ENCODE measurements at places on chromosomes 11 and 22.
A peak's percentile ranks its signal among the peaks of the same experiment; 100 is the strongest.

DNA sequence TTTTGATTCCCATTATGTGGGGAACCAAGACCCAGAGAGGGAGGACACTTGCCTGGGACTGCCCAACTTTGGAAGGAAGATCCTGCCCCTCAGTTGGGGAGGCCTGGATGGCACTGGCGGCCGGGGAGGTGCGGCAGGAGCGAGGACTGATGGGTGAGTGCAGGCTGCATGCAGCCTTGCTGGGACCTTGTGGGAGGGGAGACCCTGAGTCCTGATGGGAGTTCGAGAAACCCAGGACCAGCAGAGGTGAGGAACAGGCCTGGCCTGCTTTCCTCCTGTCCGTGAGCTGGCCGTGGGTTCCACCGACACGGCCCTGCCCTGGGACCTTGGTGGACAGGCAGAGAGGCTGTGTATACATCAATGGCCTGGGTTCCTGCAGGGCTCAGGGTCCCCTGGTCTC lies 19.3 kb upstream of the SMIM38 start:
- DNase-seq, result no peak

GRCh38 chr11:30583476-30584280 lies 2.5 kb downstream of the MPPED2 start:
- DNase-seq, result no peak

DNA sequence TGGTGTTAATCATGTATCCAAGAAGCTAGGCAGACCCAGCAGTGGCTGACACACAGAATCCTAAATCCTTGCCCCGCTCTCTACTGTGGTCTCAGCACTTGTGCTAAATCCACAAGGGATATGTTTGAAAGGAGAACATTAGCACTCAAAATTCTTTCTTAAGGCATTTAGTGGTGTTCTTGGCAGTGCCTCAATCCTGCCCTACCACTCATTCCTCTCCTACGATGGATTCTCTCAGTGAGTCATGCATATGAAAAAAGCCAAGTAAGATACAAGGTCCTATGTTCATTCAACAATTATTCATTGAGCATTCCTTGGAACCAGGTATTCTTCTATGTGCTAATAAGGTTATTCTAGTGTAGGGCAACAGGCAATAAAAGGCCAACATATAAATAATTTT lies 31.2 kb downstream of the RRP8 start:
- DNase-seq, result peak; percentile 84

- DNase-seq, result no peak
Observed at GRCh38 chr11:12592283-12592682, 81.9 kb upstream of the TEAD1 start.

DNA sequence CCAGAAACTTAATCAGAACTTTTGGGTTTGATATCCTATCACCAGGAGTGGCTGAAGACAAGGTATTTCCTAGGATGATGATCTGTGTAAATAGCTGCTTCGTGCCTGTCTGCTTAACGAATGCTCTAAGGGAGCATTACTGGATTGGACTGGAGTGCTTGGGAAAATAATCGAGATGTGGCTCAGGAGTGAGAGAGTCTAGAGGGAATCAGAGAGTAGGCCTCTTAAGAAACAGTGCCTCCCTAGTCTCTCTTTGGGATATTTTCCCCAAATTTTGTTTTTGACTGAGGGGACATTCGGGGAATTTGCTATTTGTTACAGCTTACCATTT lies 2.5 kb downstream of the MAML2 start:
- DNase-seq, result no peak

DNA sequence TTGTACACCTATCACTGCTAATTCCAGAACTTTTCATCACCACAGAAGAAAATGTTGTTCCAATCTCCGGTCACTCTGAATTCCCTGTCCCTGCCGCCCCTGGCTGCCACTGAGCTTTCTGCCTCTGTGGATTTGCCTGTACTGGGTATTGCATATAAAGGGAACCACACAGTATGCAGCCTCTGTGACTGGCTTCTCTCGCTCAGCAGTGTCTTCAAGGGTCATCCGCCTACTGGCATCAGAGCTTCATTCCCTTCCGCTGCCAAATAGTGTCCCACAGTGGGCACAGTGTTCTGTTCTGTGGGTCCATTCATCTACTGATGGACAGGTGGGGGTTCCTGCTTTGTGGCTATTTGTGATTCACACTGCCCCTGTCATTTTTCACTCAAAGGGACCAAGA lies 5.3 kb downstream of the DHCR7 start:
- DNase-seq, result no peak

GRCh38 chr11:125404811-125405790 lies 91.0 kb downstream of the FEZ1 start:
- DNase-seq, result peak; percentile 45

GRCh38 chr11:95485115-95485900 lies 254.3 kb upstream of the SESN3 start:
- peak; percentile 86 for DNase-seq

DNA sequence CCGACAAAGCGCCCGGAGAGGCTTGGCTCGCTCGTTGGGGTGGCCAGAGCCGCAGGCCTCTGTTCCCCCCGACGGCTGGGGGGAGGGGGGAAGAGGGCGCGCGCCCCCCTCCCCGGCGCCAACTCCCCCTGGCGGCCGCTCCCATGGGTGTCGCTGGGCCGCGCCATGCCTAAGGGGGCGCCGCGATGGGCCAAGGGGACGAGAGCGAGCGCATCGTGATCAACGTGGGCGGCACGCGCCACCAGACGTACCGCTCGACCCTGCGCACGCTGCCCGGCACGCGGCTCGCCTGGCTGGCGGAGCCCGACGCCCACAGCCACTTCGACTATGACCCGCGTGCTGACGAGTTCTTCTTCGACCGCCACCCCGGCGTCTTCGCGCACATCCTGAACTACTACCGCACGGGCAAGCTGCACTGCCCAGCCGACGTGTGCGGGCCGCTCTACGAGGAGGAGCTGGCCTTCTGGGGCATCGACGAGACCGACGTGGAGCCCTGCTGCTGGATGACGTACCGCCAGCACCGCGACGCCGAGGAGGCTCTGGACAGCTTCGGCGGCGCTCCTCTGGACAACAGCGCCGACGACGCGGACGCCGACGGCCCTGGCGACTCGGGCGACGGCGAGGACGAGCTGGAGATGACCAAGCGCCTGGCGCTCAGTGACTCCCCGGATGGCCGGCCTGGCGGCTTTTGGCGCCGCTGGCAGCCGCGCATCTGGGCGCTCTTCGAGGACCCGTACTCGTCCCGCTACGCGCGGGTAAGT lies 1.4 kb downstream of the KCNC1 start:
- no peak for DNase-seq

- DNase-seq, result peak; percentile 47
Observed at GRCh38 chr11:8056810-8057463, 24.1 kb upstream of the TUB start.

GRCh38 chr11:128644576-128644975 lies 49.3 kb upstream of the FLI1 start:
- DNase-seq, result no peak

DNA sequence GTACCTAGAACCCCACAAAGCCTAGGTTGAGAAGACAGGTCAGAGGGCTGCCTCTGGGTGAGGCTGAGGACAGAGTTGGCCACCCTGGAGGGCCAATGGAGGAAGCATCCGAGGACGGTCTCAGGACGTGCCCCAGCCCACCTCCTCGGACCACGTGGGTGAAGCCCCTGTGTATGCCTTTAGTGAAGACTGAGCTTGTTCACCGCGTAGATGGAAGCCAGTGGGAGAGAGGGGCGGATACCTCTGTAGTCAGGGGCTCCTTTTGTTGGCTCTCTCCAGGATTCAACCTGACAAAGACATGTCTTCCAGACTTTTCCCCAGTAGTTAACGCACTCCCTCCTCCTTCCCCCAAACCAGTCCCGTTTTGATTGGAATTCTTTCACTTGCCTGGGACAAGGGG lies 110.7 kb downstream of the ZBTB16 start:
- DNase-seq, result no peak

- DNase-seq, result no peak
Observed at GRCh38 chr22:23147617-23148387, 2.5 kb downstream of the RAB36 start.

DNA sequence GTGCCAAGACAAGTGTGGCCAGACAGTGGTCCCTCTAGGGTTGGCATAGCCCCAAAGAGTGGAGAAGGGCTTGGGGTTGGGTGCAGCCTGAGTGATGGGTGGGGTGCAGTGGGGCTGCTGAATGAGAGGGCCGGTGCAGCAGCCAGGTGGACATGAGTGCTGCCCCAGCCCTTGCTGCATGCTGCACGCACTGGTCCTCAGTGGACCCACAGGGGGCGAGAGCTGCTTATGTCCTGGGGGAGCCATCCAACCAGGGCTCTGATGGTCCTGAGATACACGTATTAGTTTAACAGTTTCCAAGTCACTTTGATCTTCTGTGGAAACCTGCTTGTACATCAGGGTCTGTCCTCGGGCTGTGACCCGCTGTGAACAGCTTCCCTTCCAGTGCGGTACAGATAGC lies 23.9 kb upstream of the ACR start:
- DNase-seq, result no peak

GRCh38 chr22:37487571-37487970 lies 1.4 kb upstream of the MFNG start:
- no peak for DNase-seq

GRCh38 chr11:62295504-62295903 lies 3.4 kb downstream of the SCGB1D4 start:
- peak; percentile 24 for DNase-seq

GRCh38 chr11:118057251-118058145 lies 19.4 kb upstream of the TMPRSS4 start:
- DNase-seq, result no peak

GRCh38 chr22:47918276-47918921 lies 1155.9 kb downstream of the TBC1D22A start:
- no peak for DNase-seq

DNA sequence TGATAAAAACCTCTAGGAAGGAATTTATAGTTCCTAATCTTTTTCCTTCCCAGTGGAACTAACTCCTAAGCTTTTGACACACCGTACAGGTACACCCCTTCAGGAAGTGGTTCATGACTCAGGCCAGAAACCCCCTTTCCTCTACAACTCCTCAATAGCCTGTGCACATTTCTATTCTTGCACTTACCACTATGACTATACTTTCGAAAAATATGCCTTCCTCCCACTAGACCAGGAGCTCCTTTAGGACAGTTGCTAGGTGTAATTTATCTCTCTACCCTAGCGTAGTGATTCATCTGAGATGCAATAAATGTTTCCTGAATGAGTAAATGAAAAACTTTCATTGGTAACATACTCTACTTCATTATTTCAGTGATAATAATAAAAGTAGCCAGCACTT lies 14.5 kb downstream of the MAP6 start:
- peak; percentile 82 for DNase-seq

DNA sequence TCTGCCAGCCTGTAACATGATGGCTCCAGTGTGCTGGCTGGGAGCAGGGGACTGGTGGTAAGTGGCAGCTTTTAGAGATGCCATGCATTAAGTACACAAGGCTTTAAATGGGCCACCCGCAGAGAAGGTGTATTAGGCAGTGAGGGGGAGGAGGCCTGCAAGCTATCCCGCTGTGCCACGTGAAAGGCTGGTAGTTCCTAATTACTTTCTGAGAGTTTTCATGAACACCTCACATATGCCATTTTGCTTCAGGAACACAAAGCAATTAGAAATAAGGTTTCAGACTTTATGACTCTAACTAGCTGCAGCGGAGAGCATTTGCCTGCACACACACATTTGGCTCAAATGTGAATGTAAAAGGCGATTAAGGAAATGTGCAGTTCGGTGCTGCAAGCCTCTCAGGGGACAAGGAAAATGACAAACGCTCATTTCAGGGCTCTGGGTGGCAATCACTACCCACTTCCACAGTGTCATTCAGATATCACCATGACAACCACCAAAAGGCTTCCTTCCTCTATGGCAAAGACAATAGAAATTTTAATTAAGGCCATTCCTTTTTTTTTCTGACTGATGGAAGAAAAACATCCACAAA lies 116.6 kb downstream of the PLEKHA7 start:
- DNase-seq, result no peak

GRCh38 chr22:32396746-32397145 lies 15.3 kb downstream of the RTCB start:
- no peak for DNase-seq

DNA sequence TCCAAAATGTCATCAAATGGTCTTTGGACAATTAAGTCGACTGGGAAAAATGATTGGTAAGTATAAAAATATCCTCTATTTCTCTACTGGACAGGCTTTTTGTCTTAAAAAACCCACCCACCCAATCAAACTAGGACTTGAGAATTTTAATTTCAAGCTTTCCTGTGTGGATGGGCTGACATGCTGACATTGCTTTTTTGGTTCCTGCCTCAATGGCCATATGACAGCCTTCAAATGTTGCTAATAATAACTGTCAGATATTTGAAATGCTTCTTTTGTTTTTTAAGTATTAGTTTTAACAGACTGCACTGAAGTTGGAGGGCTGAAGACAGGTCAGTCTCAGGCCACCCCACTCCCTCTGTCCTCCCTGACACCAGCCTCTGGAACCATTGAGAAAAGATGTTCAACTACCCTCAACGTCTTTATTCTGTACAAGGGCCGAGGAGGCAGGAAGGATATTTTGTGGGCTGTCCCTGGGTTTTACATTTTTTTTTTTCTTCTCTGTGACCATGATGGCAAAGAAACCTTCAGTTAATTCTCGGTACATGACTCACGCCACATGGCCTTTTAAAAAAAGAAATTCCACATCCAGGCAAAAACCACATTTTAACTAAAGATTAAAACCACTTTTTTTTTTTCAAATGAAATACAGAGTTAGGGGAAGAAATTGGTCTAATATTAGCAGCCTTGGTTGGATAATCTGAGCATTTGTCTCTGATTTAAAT lies 130.4 kb downstream of the SLC1A2 start:
- DNase-seq, result peak; percentile 89

GRCh38 chr22:45904236-45904635 lies 72.7 kb downstream of the WNT7B start:
- no peak for DNase-seq

GRCh38 chr11:70313945-70314344 lies 43.5 kb downstream of the PPFIA1 start:
- no peak for DNase-seq

- DNase-seq, result peak; percentile 54
Observed at GRCh38 chr11:16606784-16607674, 131.4 kb upstream of the C11orf58 start.

DNA sequence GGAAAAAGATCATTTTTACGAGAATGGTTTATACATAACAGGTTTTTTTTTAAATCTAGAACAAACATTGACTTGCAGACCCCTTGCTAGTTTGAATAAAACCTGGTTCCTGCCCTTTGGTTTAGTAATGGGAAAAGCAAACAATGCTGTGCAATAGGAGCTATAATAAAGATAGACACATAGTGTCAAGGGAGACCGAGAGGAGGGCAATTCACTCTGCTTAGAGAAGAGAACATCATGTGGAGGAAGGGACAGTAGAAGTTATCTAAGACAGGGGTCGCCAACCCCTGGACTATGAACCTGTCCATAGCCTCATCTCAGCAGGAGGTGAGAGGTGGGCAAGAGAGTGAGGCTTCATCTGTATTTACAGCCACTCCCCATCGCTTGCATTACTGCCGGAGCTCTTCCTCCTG lies 7.0 kb upstream of the RDX start:
- no peak for DNase-seq
